Lung microvascular endothelial cell (primary cell): ENCODE measurements at places on chromosomes 5 and 9. TPM values are rescaled to one million over a fixed set of nuclear protein-coding genes. Genes with fewer than 3 reads are reported as not detected.
A peak's percentile ranks its signal among the peaks of the same experiment; 100 is the strongest.

ELOVL7 gene
- total RNA-seq: under 0.01 TPM in 2 replicates

UAP1L1 gene
- 13.1 and 16.9 TPM in 2 replicates for total RNA-seq

EFNA5 gene
- total RNA-seq: 72.8 and 93.7 TPM in 2 replicates

PCDHA6 gene
- total RNA-seq: 0.20 and 0.22 TPM in 2 replicates

ELAVL2 gene
- under 0.01 and 0.22 TPM in 2 replicates for total RNA-seq

GRCh38 chr5:161399996-161400562 lies 146.4 kb downstream of the GABRB2 start:
- no peak for DNase-seq

DNA sequence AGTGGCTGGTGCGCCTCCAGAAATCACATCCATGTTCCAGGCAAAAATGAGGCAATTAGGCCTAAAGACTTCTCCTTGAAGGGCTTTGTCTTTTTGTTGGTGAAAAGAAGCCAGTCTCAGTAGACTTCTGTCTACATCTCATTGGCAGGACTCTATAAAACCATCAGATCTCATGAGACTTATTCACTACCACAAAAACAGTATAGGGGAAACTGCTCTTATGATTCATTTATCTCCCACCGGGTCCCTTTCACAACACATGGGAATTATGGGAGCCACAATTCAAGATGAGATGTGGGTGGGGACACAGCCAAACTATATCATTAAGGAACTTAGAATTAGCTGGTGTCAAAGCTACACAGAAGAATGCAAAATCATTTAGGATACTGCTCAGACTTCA lies 77.7 kb upstream of the SNX2 start:
- DNase-seq: no peak

DNA sequence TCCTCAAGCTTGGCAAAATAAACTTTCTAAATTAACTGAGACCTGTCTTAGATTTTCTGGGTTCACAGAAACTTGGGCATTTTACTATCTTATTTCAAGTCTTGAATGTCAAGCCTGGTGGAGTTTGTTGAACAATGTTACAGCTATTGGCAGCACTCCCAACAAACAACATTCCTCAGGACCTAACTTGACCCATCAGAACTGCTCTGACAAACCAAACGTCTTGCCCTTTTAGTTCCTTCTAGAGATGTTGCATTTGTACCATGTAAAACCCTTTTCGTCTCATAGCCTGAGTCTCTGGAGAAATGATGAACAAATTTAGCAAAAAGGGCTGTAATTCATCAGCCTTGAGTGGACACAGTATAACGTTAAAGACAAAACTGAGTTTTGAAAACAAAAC lies 51.1 kb downstream of the GNA14 start:
- no peak for DNase-seq

- no peak for DNase-seq
Measured at GRCh38 chr5:179196405-179197079, 136.4 kb downstream of the ZNF354C start.

GRCh38 chr5:77841616-77842015 lies 65.5 kb upstream of the TBCA start:
- DNase-seq: no peak

- DNase-seq: no peak
Measured at GRCh38 chr9:2506321-2506720, 115.3 kb upstream of the VLDLR start.

DNA sequence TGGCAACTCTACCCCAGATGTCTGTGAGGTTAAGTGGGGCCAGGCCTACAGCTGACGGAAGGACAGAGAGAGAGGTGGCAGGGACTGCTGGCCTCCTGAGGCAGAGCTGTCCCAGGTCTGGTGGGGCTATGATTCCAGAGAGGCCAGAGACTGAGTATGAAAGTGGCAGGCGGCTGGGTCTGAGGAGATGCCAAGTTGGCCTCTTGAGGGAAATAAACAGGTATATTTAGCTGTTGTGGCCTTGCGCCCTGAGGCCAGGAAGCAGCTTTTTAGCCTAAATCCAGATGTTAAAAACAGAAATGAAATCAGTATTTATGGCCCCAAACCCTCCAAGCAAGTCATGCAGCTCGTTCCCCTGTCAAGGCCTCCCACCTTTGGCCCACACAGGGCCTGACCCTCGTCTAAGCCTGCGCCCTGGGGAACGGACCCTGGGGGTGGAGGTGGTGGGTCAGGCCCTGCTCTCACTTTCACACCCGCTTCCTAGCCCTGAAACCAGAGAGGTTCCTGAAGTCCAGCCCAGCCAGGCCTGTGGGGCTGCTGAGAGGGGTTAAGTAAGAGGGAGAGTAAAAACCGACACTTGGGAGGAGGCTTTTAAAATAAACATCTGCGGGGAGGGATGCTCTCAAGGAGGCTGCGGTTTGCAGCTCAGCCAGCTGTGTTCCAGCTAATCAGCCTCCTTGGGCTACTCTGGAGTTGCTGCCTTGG lies 18.7 kb downstream of the PCDHGC5 start:
- DNase-seq: no peak

DNA sequence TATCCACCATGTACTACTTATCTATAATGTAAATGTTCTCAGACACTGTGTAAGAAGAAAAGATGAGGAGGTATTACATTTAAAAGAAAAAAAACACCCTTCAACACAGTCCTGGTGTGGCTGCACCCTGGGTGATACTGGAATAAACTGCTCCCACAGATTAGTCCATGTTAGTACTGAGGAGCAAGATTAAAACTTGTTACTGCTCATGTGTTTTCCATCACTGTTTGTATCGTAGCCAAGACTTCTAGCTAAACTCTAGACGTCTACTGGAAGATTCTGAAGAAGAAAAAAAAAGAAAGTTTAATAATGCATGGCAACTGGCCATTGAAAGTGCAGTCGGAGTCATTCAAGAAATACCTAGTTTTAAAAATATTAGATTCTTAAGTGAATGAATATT lies at the start of gene ASPN:
Gene ASPN (minus strand): TSS at position 178 of the 400 bp plus-strand sequence.
- no peak for DNase-seq

DNA sequence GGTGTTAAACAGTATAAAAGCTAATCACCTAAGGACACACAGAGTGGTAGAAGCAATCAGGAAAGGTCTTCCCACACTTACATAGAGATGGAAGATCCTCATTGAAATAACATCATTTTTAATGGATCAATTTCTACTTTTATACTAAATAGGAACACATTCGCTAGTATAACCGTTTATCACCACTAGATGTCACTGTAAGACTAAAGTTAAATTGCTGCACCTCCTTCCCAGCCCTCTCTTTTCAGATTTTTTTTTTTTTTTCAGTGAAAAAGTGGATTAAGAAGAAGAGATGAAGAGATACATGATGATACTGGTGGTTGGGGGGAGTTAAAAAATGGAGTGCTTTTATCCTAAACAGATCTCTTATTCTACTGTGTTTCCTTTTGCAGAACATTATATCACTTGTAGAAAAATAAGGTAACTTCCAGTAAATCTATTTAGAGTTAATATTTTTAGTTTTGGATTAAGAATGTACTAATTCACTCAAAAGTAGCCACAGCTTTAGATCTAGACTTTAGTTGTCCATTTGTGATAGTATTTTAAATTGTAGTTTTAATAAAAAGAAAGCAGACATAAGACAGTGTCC lies 116.9 kb upstream of the ARRDC3 start:
- peak; percentile 59 for DNase-seq

DNA sequence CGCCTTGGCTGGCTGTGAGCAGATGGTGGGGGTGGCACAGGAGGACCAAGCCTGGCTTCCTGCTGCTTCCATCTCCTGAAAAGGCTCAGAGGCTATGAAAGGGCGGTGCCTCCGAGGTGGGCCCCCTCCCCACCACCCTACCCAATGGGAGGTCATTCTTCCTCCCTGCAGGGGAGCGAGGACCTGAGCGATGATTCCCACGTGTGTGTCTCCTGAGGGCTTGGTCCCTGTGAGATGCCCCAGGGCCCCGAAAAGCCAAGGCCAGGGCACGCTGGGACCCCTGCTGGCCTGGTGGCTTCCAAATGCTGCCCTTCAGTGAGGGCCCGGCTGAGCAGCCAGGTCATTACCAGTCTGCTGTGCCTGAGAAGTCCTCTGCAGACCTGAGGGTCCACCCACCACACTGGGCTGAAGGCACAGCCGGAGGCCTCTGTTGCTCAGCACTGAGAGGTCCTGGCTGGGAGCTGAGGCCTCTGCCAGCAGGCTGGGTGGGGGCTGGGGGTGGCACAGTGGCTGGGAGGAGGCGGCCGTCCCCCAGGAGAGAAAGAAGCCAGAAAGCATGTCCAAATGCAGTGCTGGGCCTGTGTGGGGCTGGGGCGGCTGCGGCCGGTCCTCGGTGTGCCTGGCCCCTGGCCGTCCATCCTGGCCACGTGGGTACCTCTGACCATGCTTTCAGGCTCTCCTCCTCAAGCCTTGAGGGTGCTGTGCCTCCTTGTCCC lies 14.0 kb upstream of the SLC6A19 start:
- no peak for DNase-seq

DNA sequence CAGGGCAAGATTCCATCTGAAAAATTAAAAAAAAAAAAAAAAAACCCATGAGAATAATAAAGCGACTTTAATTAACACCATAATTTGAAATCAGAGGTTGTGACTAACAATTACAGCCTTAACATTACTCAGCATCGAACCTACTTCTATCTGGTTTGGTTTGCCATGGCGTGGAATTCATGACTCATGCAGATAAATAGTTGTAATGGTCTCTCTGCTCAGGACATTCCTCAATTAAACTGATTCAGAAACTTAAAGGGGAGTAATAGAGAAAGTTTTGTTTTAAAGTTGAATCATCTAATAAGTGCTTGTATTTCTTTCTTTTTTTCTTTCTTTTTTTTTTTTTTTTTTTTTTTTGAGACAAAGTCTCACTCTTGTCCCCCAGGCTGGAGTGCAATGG lies 135.5 kb downstream of the SPATA31D1 start:
- DNase-seq: no peak

- DNase-seq: no peak
Measured at GRCh38 chr9:97600531-97601227, 32.5 kb downstream of the TSTD2 start.

DNA sequence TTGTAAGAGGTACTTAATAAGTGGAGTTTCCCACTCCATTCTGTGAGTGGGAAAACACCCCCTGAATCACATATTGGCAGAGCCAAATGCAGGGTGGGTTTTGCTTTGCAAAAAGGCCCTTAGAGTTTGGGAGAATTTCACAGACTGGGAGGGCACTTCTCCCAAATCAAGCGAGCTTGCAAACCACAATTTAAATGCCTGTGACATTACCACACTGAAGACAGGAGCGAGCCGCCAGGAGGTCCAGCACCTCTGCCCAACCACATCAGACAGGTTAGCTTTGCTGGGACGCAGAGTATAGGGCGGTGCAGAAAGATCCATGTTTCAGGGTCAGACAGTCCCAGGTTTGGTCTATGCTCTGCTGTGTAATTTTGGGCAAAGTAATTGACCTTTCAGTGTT lies 2.3 kb downstream of the ALAD start:
- DNase-seq: no peak

- no peak for DNase-seq
Measured at GRCh38 chr9:84916769-84917168, 247.2 kb downstream of the NTRK2 start.
